ENCODE measurements at places on chromosomes 6 and 20. TPM values are rescaled to one million over a fixed set of nuclear protein-coding genes. Genes with fewer than 3 reads are reported as not detected.

CD109 gene
- 27.2 TPM for total RNA-seq

DDR1 gene
- total RNA-seq: 32.4 TPM

GFOD1 gene
- 4.2 TPM for total RNA-seq

OR2B6 gene
- not detected for total RNA-seq

BTNL2 gene
- not detected for total RNA-seq

EYA4 gene
- total RNA-seq: under 0.01 TPM

PRPH2 gene
- 2.6 TPM for total RNA-seq

SAMD3 gene
- total RNA-seq: 5.5 TPM

PEX6 gene
- 41.0 TPM for total RNA-seq

ASIP gene
- total RNA-seq: not detected

RIMS1 gene
- total RNA-seq: 1.3 TPM

LRFN2 gene
- not detected for total RNA-seq

C6orf118 gene
- not detected for total RNA-seq

RUNX2 gene
- total RNA-seq: 9.7 TPM

All from fibroblast of villous mesenchyme (primary cell).